CD4-positive, alpha-beta T cell treated with Interleukin-15 for 4 hours (primary cell): ENCODE measurements at places on chromosomes 11 and 22.
A peak's percentile ranks its signal among the peaks of the same experiment; 100 is the strongest.

- DNase-seq = peak; percentile 64
These were observed 36.9 kb upstream of the CLPB start for GRCh38 chr11:72471005-72471898.

GRCh38 chr11:72712841-72713240 is 38.6 kb upstream of the PDE2A start:
- no peak for DNase-seq

GRCh38 chr11:28537822-28538221 is 429.6 kb downstream of the METTL15 start:
- DNase-seq = no peak

DNA sequence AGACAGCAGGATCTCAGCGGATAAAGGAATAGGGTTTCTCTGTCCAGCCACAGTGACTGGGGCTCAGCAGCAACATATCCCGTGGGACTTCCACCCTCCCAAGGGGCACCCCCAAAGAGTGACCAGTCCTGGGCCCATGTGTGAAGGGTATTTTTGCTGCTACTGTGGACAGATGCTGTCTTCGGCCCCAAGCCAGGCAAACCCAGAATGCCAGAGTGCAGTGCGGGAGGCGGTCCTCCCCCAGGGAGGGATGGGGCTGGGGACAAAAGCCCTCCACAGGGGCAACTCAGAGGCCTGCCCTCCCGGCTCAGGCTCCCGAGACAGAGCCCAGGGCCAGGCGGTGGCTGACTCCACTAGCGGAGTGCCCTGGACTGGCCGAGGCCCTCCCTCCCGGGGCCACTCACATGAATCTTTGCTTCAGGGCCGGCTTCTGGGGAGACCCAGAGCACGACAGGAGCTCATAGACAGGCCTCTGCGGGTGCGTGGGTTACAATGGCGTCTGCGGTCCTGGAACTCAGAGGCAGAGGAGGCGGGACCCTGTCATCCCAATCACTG is 34.7 kb upstream of the WNT7B start:
- DNase-seq = no peak
